Activated CD8-positive, alpha-beta T cell treated with anti-CD3 and anti-CD28 coated beads, Interleukin-2, amount 10 ng/mL, durations not matched to agents 7 days and 5 days (primary cell): ENCODE measurements at places on chromosomes 1 and 21.

GRCh38 chr21:16978309-16978895 is 534.4 kb upstream of the CXADR start:
- no peak for DNase-seq

GRCh38 chr1:200738327-200738948 is at the start of gene CAMSAP2:
CAMSAP2 (plus strand) TSS chr1:200738893; CDS start chr1:200739828, 935 bp downstream.
- peak; percentile 48 for DNase-seq

- peak; percentile 32 for DNase-seq
Measured at GRCh38 chr21:22421416-22422180, 1423.4 kb downstream of the NCAM2 start.

DNA sequence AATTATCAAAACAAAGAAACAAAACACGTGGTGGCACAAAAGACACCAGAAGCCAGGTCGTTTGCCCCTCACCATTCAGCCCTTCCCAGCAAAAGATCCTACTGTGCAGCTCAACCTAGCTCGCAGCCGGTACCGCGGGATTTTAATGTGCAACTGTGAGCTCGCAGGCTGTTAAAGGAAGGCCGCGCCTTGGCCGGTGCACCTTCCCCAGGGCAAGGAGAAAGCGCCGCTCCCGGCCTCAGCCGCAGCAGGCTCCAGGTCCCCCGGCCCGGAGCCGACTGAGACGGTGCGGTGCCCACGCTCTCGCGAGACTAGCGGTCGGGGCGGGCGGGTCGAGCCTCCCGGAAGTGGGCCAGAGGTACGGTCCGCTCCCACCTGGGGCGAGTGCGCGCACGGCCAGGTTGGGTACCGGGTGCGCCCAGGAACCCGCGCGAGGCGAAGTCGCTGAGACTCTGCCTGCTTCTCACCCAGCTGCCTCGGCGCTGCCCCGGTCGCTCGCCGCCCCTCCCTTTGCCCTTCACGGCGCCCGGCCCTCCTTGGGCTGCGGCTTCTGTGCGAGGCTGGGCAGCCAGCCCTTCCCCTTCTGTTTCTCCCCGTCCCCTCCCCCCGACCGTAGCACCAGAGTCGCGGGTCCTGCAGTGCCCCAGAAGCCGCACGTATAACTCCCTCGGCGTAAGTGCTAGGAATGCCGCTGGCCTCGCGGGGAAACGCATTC is at the start of gene AGL:
AGL (plus strand) TSS at position 618 of the 715 bp plus-strand sequence. CDS start 682 bp downstream, outside the sequence.
- peak; percentile 89 for DNase-seq

DNA sequence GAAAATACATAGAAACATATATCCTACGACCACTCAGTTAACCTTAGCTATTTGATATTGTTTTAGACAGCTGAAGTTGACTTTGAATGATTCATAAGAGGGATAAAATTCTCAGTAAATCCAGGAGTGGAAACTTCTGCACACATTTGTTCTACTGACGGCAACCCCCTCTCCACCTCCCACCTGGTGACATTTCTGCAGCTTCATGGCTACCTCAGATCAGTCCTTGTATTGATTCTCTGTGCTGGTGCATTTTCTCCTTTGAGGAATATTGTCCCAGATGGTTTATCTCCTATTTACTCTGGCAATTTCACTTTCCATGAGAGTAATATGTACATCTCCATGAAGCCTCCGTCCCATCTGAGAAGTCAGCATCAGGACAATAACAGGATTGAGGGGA is 57.7 kb upstream of the COA6 start:
- DNase-seq = no peak

DNA sequence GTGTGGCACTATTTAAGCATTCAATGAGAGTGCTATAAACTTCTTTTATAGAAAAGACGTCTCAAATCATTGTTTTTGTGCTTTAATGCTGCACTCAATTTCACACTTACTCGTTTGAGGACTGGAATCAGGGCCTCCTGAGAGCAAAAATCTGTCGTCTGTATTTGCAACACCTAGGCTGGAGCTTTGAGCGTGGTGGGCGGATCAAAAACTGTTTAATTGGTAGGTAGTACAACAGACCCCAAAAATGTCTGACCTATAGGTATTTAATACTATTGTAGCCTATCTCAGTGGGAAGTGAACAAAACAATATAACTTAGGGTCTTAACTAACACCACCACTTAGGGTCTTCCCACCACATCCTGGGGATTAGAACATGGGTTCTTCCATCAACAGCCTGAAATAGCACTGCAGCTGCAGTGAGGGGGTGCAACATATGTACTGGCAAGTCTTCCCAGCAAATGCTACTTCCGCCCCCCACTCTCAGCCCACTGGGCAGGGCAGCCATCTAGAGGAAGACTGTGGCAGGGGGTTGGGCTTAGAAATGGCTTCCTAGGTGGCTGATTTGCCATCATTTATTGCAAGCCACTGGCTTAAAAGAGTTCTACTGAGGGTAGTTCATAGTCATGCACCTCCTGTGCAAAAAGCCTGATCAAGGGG is 48.3 kb downstream of the CD46 start:
- DNase-seq = peak; percentile 19

DNA sequence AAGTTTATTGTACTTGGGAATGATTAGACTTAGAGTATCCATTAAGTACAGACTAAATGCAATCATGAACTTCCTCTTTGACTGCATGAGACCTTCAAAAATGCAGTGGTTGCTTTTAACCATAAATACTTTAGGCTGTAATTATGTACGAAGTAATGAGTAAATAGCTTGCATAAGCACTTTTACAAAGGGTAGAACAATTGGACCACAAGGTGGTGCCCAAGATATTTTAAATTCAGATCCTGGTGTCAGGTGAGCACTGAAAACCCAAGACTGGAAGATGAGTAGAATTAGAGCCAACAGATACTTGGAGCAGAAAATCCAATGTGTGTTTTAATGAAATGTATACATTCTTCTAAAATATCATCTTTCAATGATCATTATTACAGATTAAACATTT is 43.4 kb upstream of the RHOU start:
- peak; percentile 51 for DNase-seq

- no peak for DNase-seq
Measured at GRCh38 chr21:20259031-20259867, 739.0 kb upstream of the NCAM2 start.

GRCh38 chr21:42213082-42213774 is 5.7 kb upstream of the ABCG1 start:
- no peak for DNase-seq

DNA sequence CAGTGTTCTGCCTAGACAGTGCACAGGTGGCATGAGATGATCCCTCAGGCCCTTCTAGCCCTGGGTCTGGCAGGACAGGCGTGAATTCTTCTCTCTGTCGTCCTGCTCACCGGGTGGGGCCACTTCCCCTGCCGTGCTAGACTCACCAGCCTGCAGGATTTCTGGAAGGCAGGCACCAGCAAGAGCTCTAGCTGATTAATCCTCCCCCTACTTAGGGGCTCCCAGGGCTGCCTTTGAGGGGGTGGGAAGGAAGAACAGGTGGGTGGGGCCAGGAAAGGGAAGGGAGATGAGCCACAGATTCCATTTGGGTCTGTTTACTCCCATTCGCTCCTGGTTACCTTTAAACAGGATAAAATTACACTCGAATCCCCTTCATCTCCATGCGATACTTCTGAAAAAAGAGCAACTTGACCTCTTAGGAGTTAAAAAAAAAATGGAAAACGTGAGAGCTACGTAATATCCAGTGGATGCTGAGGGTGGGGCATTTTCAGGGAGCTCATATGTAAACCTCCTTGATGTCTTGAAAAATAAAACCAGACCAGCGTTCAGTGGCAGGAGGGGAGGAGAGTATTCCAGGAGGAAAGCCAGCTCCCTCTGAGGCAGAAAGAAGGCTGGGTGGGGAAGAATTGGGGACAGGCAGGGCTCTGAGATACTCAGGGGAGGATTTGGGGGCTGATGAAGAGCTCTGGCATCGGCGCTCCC is 665.5 kb downstream of the PTPRU start:
- DNase-seq = no peak

DNA sequence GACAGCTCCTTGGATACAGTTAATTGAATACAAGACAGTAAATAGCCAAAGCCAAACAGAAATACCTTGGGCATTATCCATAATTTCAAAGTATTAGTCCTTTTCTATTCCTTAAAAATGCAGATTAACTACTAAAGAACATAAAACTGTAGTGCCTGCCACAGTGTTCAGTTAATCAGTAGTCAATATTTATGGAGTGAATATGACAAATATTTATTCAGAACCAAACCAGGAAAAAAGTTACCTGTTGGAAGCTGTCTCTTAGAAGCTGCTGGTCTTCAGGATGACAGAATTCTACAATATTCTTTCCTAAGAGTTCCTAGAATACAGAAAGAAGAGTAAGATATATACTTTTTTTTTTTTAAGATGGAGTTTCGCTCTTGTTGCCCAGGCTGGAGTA is 18.2 kb upstream of the CTSK start:
- DNase-seq = no peak

GRCh38 chr1:110005971-110006370 is 21.4 kb downstream of the AHCYL1 start:
- DNase-seq = no peak

GRCh38 chr1:227621211-227621610 is 57.9 kb downstream of the ZNF678 start:
- DNase-seq = no peak

DNA sequence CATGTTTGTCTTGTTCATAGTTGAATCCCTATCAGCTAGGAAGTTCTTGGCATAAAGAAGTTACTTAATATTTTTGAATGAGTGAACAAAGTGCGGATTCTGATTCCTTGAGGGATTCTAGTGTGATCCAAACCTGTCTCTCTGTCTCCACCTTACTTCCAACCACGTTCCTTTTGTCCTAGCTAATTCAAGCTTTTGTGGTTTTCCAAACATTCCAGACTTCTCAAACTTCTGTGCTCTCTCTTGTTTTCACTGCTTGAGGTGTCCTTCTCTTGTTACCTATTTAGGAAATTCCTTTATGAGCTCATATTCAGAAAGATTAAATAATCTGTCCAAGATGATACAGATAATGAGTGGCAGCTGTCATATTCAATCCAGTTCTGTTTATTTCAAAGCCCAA is 353.2 kb downstream of the PTBP2 start:
- no peak for DNase-seq

DNA sequence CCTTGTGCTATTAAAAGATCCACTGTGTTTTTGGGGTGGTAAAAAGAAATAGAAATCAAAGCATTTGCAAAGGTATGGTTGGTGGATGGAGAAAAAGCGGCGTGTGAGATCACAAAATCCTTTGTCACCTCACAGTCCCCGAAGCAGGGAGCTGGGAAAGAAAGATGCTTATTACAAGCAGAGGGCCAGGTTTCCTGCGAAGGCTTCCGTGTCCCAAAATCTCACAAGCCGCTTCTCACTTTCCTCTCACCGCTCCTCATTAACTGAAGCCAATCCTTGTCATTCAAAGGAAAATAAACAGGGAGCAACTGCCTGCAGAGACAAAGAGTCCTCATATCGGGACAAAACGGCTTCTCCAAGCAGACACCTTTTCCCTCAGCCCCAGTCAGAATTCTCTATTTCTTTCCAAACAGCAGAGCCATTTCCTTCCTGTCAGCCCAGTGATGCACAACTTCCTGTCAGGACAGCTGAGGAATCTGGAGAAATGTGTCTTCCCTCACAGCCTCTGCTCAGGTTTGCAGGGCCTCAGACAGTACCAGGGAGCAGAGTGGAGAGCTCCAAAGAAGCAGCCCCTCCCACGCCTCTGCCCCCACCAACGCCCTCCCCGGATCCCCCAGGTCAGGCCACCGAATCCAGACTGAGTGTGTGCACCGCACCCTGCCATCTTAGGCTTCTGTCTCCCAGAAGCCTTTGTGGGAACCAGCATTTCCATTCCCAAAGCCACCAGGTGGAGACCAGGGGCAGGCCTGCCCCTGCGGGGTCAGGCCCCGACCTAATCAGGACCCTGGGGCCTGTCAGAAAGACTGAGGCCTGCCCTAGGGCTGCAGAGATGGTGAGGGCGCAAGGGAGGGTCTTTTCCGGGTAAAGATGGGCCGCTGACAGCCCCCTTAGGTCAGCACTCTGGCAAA is 29.6 kb downstream of the KCNN3 start:
- DNase-seq = no peak

DNA sequence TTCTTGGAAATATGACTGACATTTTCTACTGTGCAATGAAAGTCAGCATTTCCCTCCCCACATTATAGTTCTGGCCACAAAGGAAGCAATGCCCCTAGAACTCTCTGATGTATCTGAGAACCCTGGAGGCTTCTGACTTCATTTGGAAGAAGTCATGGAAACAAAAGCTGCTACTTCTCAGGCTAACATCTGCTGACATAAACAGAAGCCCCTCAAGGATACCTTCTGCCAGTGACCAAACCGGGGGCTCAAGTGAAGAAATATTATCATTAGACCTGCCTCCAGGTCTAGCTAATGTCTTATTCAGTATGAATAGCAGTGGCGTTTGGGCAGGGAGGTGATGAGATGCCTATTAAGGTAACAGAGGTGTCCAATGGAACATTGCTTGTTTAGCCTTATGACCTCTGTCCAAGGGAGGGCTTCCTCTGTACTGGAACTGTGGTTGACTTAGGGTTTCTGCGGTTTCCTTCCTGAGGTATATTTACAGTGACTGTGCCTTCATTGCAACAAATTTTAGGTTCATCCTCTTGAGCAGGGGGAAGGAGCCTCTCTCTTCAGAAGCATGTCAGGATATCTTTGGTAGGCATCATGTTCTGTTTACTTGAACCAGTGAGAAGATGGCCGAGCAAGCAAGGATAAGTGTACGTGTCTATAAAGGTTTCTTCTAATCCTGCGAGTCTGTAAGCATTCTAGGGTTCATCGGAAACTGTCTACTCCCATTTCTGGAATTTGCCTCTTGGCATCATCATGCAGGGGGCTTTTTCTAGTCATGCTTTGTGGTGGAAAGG is 161.7 kb downstream of the PBX1 start:
- no peak for DNase-seq

GRCh38 chr1:204453141-204453772 is 41.3 kb downstream of the PIK3C2B start:
- peak; percentile 75 for DNase-seq

DNA sequence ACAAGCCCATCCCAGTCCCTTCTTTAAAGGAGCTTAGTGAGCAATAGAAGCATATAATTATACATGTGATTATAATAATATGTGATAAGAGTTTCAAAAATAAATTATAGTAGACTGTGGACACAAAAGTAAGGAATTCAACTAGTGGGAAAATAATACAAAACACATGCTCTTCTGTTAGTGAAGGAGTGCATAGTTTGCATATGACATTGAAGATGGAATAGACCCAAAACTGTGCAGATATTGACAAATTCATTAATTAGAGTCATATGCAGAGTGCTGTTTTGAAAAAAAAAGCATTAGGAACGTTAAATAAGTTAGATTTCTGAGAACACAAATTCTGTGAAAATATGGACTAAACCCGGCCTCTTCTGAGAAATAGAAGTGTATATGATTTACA is 278.8 kb downstream of the ASTN1 start:
- no peak for DNase-seq

DNA sequence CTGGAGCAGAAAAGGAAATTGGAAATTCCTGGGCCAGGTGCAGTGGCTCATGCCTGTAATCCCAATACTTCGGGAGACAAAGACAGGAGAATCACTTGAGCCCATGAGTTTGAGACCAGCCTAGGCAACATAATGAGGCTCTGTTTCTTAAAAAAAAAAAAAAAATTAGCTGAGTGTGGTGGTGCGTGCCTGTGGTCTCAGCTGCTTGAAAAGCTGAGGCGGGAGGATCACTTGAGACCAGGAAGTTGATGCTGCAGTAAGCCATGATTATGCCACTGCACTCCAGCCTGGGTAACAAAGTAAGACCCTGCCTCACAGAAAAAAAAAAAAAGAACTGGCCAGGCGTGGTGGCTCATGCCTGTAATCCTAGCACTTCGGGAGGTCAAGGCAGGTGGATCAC is 56.7 kb downstream of the SRSF11 start:
- DNase-seq = no peak
